ENCODE measurements at places on chromosomes 2 and 18. TPM values are rescaled to one million over a fixed set of nuclear protein-coding genes. Genes with fewer than 3 reads are reported as not detected.
A peak's percentile ranks its signal among the peaks of the same experiment; 100 is the strongest.

DNA sequence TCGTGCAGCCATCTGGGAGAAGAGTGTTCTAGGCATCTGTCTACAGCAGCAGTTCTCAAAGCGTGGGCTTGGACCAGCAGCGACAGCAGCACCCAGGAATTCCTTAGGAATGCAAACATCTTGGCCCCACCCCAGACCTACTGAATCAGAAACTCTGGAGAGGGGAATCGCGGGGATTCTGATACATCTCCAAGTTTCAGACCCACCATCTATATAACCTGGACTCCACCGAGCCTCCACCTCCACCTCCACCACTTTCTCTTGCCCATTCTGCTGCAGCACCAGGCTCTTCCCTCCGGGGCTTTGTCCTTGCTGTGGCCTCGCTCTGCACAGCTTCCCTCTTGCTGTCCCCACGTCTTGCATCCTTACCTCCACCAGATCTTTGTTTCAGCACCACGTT, 256.4 kb downstream of the BCL2 start:
- DNase-seq = no peak

DNA sequence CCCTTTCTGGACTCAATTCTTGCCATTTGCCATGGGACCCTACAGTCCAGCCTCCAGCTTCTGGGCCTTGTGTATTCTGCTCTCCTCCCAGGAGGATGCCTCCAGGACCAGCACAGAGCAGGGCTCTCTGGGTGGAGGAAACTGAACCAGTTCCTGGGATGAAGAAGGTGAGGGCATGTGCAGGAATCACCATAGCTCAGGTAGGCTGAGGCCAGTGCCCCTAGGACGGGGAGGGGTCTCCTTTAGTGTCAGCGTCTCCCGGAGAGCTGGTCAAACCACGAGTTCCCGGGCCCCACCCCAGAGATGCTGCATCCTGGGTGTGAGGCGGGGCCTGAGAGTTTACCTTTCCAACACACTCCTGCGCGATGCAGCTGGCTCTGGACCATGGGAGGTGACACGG, 5.8 kb upstream of the PRELID3A start:
- no peak for DNase-seq

GRCh38 chr18:2827061-2827460, 19.7 kb upstream of the EMILIN2 start:
- no peak for DNase-seq

DNA sequence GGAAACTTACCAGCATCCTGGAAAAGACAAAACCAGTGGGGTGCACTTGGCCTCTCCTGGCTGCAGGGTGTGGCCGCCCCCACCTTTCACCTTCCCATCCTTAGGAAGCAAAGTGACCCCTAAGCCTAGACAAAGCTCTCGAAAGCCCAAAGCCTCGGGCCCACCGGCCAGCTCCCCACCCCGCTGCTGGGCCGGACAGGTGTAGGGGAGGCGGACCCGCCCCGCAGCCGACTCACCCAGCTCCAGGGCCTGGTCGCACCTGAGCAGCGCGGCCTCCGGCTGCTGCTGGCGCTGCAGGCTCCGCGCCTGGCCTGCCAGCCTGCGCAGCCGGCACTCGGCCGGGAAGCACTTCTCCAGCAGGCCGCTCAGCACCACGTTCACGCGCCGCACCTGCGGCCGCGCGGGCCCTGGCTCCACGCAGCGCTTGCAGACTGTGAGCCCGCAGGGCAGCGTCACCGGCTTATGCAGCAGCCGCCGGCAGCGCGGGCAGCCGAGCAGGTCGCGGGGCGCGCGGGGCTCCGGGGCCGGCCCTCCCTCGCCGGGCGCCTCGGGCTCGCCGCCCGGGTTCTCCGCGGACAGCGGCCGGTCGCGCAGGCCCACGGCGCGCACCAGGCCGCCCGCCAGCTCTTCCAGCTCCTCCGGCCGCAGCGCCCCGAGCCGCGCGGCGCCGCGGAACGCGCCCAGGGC, 979 bp downstream of the LONRF2 start:
- DNase-seq = peak; percentile 12

SLC1A4 gene
- polyA plus RNA-seq = 18.4 TPM

DNA sequence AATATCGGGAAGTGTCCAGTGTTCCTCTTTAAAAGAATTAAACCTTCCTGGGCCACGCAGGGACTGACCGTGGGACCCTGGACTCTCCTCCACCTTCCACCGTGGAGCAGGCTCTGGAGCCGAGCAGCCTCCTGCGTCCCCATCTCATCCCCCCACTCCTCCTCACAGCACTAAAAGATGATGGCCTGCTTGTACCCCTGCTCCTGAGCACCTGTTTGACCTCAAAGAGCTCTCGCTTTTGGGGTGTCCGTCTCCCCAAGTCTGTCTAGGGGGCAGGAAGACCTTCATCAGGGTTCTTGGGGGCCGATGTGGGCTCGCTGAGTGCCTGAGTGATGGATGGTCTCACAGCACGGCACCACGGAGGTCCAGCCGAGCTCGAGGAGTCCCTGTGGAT, 1.2 kb upstream of the SDC1 start:
- no peak for DNase-seq

- DNase-seq = no peak
Observed at GRCh38 chr2:200379481-200380090, 73.1 kb downstream of the SPATS2L start.

DNA sequence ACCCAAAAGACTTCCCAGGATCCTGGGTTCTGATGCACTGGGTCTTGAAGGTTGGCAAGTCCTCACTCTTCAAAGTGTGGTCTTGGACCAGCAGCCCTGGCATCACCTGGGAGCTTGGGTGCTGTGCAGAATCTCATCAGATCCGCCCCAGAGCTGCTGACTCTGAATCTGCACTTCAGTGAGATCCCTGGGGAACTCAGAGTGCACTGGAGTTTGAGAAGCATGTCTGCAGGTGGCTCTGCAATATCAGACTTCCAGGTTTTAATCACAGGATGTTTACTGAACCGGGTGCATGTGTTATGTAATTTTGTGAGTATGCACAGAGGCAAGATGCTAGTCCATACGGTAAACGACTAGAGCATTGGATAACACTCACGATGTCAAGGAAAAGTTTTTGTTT, 58.0 kb upstream of the BOD1L2 start:
- DNase-seq = no peak

AKAIN1 gene
- polyA plus RNA-seq = not detected

FSHR gene
- not detected for polyA plus RNA-seq

FECH gene
- 13.1 TPM for polyA plus RNA-seq

TLX2 gene
- polyA plus RNA-seq = not detected

Measured in CD4-positive, CD25-positive, alpha-beta regulatory T cell (primary cell).